Prostate gland (tissue), 2 donors: ENCODE measurements at places on chromosomes 5 and 9. TPM values are rescaled to one million over a fixed set of nuclear protein-coding genes. Genes with fewer than 3 reads are reported as not detected.

The SPATA9 gene
- total RNA-seq, result 2.3 TPM

The PNPLA7 gene
- total RNA-seq, result 64.3 TPM

The ZBTB26 gene
- 10.5 TPM for total RNA-seq

The SCGB3A2 gene
- total RNA-seq, result not detected

The PCDHB2 gene
- 12.6 TPM for total RNA-seq

The PCA3 gene
- 0.14 TPM for total RNA-seq

The GABRA1 gene
- 0.77 TPM for total RNA-seq

The PCSK1 gene
- 0.14 TPM for total RNA-seq

The NEURL1B gene
- total RNA-seq, result 39.9 TPM

The SMIM3 gene
- total RNA-seq, result 26.5 TPM

The PCDHGA3 gene
- 18.2 TPM for total RNA-seq

The OR13D1 gene
- not detected for total RNA-seq

The PDE6A gene
- total RNA-seq, result 0.91 TPM

The DIAPH1 gene
- 57.7 TPM for total RNA-seq

The NIPAL4 gene
- 2.7 TPM for total RNA-seq

The DNM1 gene
- 2.0 TPM for total RNA-seq

The STK32A gene
- 12.9 TPM for total RNA-seq

The PCDHGB7 gene
- 7.0 TPM for total RNA-seq

The TXNDC8 gene
- not detected for total RNA-seq

The DNLZ gene
- total RNA-seq, result 37.6 TPM

The HCN1 gene
- total RNA-seq, result 1.3 TPM

The LCN2 gene
- 30.5 TPM for total RNA-seq

The KIF20A gene
- 8.0 TPM for total RNA-seq

The SPATA31C1 gene
- total RNA-seq, result not detected

The ITK gene
- total RNA-seq, result 2.2 TPM

The RLN2 gene
- 2.5 TPM for total RNA-seq

The HMCN2 gene
- 5.5 TPM for total RNA-seq

The TPPP gene
- 2.3 TPM for total RNA-seq
